Fibroblast of pulmonary artery (primary cell): ENCODE measurements at places on chromosomes 1 and 21.

DNA sequence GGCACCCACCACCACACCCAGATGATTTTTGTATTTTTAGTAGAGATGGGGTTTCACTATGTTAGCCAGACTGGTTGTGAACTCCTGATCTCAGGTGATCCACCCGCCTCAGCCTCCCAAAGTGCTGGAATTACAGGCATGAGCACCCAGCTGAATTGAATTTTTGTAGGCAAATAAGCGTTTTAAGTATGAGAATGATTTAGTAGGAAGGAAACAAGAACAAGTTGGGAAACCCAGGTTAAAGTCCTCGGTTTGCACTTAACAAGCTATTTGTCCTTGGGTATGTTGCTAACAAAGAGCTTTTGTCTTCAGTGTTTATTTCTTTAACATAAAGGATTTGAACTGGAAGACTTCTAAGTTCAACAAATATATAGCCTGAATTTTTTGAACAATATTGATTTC lies 23.9 kb downstream of the BTF3L4 start:
- no peak for DNase-seq

DNA sequence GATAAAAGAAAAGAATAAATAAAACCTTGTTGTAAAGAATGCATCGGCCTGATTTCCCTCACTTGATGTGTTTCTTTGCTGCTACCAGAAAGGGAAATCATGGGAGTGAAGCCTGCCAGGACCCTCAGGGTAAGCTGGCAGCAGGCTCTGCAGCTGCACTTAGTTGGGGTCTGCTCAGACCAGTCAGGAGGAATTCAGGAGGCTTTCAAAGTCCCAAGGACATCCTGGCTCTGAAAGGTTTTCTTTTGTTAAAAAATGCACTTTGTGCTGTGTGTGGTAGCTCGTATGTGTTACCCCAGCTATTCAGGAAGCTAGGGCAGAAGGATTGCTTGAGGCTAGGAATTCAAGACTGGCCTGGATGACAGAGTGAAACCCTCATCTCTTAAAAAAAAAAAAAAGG lies 254.8 kb downstream of the ZNF648 start:
- DNase-seq: no peak

- DNase-seq: peak; percentile 64
Measured at GRCh38 chr21:26967062-26967913, at the start of gene ADAMTS5. ADAMTS5 (minus strand) TSS chr21:26967088; CDS start chr21:26966391, 697 bp downstream.

- DNase-seq: no peak
Measured at GRCh38 chr1:227773558-227773957, 38.3 kb downstream of the SNAP47 start.

GRCh38 chr1:206774093-206774492 lies 1.8 kb upstream of the IL10 start:
- DNase-seq: no peak

DNA sequence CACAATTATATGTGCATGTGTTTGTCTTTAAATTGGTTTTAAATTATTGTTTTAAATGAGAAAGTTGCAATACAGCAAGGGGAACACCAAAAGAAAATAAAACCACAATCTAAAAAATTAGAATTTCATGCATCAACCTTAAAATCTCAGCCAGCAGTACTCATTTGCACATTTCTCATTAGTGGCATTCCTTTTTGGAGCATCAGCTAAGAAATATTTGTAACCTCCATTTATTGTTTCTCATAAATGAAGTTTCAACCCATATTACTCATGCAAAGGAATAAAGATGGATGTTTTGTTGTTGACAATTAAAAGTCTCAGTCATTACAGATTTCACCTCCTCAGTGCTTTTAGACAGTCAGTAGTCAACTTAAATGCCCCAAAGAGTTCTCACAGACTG lies 160.1 kb downstream of the TBX15 start:
- no peak for DNase-seq

DNA sequence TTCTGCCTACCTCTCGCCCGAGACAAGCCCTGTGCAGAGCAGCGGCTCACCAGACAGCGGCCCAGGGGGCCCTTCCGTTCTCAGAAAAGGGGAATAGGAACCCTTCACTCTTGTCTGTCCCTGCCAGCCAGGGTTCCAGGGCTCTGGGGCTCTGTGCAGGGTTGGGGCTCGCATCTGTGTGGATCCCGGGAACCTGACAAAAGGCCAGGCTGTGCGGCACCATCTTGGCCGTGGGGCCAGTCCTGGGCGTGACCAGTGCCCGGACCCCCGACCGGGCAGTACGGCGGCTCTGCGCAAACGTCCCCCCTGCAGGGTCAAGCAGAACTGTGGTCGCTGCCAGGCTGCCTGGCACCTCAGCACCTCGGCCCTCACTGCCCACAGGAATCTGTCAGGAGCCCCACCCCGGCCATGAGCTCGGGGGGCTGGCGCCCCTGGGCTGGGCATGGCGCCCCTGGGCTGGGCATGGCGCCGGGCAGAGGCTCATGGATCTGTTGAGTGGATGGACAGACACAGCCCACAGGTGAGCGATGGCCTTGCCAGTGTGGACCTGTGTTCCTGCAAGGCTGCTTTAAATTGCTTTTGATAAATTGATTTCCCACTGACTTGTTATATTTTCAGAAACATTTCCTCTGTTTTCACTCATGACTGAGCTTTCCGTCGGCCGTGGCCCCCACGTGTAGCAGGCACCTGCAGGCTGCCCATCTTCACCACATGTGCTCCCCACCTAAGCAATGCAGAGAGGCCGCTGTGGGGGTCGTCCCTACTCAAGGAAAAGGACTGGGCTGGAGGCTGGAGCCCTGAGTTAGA lies 59.0 kb downstream of the SLX9 start:
- no peak for DNase-seq

DNA sequence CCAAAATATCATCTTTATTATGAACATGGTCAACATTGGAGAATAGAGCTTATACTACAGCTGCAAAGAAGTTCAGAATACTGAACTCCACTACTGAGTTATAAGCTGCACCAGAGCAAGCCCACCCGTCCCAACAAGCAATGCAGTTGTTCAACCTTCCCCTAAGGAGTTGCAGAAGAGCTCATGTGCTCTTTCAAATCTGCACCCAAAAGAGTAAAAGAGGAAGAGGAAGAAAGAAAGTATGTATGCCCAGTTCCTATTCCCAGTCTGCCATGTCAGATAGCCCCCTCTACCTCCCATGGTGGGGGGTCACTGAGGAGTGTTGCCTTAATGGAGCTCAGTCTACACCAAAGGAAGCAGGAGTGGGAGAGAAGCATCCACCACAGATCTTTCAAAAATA lies 6.9 kb downstream of the C1orf162 start:
- no peak for DNase-seq

DNA sequence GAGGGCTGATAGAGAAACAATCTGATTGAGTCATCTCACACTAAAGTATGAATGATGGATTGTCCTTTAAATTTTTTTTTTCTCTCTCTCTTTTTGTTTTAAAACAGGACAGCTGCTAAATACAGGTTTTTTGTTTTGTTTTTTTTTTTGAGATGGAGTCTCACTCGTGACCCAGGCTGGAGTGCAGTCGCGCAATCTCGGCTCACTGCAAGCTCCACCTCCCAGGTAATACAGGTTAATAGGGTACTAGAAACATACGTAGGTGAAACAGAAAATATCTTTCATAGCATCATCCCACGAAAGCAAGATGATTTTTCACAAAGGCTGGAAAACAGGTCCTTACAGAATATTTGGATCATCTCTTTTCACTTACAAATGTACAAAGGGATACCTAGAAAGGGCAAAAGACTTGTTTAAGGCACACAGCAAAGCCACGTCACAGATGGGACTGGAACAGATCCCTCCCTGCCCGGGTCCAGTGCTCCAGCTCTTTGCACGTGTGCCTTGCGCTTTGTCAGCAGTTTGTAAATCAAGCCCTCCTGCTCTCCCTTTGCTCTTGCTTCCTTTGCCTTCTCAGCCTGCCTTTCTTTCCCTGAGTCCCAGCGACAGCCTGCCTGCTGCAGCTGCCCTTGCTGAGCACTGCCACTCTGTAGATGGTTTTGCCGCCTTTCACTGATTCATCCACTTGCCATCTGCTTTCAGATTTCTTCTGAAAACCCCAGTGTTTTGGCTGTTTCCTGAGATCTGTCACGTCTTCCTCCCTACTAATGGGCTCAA lies 171.3 kb upstream of the BEND5 start:
- DNase-seq: no peak

DNA sequence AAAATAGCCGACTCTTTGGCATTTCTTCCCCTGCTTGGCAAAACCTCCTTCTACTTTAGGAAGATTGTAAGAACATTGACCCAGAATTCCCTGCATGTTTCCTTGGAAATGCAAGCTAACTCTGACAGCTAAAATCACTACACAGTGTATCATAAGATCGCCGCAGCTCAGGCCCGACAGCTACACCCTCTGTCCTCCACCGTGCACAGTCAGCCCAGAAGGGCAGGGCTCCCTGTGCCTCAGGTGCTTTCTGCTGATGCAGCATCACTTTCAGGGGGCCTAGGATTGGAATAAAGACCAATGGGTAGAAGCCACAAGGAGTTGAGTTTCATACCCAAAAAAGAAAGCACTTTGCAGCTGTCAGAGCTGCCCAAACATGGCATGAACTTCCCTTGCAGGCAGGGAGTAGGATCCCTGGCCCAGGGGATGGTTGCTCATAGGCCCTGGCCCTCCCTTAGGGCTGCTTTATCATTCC lies 145.3 kb downstream of the SEC16B start:
- DNase-seq: no peak

DNA sequence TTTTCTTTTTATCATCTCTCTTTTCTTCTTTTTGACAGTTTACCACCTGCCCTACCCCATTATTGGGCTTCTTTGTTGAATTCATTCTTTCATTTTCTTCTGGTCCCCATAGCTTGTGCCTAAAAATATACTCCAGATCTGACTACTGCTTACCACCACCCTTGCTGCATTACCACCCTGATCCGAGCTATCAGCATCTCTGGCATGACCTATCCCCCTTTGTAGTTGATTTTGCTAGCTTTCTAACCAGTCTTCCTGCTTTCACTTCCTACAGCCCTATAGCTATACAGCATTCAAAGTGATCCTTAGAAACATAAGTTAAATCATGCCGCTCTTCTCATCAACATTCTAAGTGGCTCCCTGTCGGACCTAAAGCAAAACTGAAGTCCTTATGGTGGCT lies 59.4 kb upstream of the MPC2 start:
- DNase-seq: no peak

GRCh38 chr1:25586181-25586588 lies 30.4 kb upstream of the MAN1C1 start:
- no peak for DNase-seq

- no peak for DNase-seq
Measured at GRCh38 chr1:203640117-203640516, 13.5 kb downstream of the ATP2B4 start.

DNA sequence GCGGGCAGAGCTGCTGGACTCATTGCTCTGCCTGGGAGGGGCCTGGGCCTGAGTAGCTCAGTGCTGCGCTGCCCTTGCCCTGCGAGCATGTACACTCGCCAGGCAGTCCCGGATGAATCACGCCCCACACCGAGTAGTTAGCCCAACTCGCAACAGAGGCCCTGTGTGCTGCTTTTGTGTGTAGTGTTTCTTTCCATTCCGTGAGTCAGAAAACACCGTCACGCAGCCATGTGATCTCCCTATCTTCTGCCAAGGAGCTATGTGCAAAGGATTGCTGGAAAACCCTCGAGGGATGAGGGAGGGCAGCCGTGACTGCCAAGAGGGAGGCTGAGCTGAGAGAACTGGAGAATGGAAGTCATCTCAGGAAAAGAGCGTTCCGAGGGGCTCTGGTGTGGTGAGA lies 37.3 kb downstream of the NENF start:
- DNase-seq: peak; percentile 99
